Stimulated activated CD4-positive, alpha-beta T cell treated with anti-CD3 and anti-CD28 coated beads, Interleukin-1b, Interleukin-23, amount 100 ng/mL, for 1 hour (primary cell): ENCODE measurements at places on chromosomes 3 and 15.

GRCh38 chr15:52529341-52529924 lies 753 bp upstream of the MYO5A start:
- DNase-seq = peak; percentile 11

DNA sequence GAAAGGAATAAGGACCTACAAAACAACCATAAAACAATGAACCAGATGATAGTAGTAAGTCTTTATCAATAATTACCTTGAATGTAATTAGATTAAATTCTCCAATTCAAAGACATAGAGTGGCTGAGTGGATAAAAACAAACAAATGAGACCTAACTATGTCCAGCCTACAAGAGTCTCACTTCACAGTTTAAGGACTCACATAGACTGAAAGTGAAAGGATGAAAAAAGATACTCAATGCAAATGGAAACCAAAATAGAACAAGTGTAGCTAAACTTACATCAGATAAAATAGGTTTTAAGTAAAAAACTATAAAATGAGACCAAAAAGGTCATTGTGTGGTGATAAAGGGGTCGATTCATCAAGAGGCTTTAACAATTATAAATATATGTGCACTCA lies 21.9 kb upstream of the NR1I2 start:
- DNase-seq = no peak

GRCh38 chr15:28901587-28901980 lies 15.8 kb downstream of the APBA2 start:
- DNase-seq = no peak

GRCh38 chr15:77599357-77599756 lies 33.4 kb downstream of the LINGO1 start:
- DNase-seq = no peak

DNA sequence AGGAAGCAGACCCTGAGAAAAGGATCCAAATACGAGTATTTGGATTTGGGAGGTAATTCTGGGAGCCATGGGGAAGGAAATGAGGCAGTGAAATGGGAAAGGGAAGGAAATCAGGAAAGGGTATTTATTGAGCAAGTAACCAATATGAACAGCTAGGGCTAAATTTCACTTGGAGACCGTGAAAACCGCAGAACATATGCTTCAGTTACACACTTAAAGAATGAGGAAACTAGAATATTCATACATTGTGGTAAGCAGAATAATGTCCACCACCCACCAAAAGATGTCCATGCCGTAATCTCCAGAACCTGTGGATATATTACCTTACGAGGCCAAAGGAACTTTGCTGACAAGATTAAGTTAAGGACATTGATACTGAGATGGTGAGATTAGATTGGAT lies 63.3 kb downstream of the LRRN1 start:
- DNase-seq = no peak

- no peak for DNase-seq
Observed at GRCh38 chr3:15958692-15959433, 161.1 kb upstream of the ANKRD28 start.

- no peak for DNase-seq
Observed at GRCh38 chr15:64009798-64010261, 36.5 kb downstream of the DAPK2 start.
